ENCODE measurements at places on chromosomes 2 and 18.
A peak's percentile ranks its signal among the peaks of the same experiment; 100 is the strongest.

GRCh38 chr2:88234760-88235159, 64.6 kb downstream of the THNSL2 start:
- no peak for DNase-seq

DNA sequence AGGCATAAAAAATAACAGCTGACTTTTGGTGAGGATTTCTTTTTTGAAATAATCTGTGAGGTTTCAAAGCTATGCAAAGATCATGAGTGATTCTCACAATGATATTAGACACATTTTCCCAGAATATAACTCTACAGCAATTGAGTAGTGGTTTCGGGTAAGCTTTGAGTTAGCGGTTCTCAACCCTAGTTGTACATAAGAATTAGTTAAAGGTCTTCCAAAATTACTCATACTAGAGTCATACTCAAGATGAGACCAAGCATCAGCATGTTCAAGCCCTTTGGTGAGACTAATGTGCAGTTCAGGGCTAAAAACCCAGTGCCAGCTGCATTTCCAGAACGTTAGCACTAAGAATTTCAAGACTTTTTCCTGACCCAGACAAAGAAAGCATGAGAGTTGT, 31.1 kb downstream of the DSG4 start:
- no peak for DNase-seq

- DNase-seq: no peak
These were observed 13.9 kb upstream of the UGP2 start for GRCh38 chr2:63827749-63828148.

DNA sequence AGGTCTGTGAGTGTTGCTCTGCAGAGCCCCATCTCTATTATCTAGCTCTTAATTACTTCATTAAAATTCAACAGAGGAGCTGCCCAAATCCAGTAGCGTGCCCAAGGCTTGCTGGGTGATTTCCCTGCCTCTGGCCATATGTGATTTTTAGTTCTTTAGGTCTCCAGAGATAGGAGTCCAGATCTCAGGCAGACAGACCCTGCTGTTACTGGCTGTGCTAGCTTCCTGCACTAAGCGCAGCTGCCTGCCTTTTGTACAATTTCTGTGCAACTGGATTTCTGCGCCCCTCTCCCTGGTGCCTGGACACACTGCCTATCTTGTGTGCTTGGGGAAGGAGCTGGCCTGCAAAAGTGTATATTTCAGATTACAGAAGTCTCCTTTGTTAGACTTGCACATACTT, 136.5 kb downstream of the TDRD15 start:
- DNase-seq: no peak

GRCh38 chr2:11729362-11730212, 16.8 kb upstream of the LPIN1 start:
- DNase-seq: no peak

GRCh38 chr2:8168022-8168717, 513.7 kb upstream of the ID2 start:
- no peak for DNase-seq

DNA sequence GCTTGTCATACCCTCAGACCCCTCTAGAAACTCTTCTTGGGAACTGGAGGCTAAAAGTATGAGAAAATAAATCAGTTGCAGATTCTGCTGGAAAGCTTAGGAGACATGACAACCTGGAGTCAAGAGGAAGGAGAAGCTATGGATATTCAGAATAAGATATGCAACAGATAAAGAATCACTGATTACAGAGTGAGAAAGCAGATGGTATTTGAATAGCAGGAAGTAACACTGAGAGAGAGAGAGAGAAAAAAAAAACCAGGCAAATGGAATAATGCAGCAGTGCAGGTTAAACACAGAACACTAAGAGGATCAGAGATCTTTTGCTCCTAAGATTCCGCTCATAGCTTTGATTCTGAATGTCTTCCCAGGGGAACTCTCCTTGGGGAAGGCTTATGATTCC, 1284.1 kb upstream of the NXPH2 start:
- DNase-seq: no peak

DNA sequence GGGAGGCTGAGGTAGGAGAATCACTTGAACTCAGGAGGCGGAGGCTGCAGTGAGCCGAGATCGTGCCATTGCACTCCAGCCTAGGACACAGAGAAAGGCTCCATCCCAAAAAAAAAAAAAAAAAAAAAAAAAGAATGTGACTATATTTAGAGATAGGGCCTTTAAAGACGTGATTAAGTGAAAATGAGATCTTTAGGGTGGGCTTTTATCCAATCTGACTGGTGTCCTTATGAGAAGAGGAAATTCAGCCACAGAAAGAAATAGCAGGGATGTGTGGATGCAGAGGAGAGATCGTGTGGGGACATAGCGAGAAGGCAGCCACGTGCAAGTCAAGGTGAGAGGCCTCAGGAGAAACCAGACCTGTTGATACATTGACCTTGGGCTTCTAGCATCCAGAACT, 69.9 kb upstream of the ACSL3 start:
- DNase-seq: no peak

DNA sequence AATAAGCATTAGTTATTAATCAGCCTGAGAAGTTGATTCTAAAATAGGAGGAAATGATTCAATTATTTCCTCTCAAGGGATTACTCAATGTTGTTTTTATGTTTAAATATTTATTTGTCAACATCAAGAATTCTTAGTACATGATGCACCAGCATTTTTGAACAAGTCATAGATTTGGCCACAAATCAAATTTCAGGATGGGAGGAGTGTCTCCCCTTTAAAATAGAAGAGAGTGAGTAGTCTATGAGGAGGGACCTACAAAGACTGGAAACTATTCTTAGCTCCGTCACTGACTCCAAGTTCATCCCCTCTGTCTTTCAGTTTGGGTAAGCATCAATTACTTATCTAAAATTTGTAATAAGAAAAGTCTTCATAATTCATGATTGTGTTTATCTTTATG, 18.6 kb upstream of the IL18R1 start:
- no peak for DNase-seq

DNA sequence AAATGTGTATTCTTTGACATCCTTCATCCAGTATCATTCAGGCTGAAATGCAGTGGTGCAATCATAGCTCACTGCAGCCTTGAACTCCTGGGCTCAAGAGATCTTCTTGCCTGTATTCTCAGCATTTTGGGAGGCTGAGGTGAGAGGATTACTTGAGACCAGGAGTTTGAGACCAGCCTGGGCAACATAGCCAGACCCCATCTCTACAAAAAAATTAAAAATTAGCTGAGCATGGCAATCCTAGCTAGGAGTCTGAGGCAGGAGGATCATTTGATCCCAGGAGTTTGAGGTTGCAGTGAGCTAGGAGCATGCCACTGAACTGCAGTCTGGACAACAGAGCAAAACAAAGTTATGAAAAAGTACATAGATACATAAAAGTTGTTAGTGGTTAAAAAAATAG, 24.1 kb downstream of the SANBR start:
- DNase-seq: no peak

DNA sequence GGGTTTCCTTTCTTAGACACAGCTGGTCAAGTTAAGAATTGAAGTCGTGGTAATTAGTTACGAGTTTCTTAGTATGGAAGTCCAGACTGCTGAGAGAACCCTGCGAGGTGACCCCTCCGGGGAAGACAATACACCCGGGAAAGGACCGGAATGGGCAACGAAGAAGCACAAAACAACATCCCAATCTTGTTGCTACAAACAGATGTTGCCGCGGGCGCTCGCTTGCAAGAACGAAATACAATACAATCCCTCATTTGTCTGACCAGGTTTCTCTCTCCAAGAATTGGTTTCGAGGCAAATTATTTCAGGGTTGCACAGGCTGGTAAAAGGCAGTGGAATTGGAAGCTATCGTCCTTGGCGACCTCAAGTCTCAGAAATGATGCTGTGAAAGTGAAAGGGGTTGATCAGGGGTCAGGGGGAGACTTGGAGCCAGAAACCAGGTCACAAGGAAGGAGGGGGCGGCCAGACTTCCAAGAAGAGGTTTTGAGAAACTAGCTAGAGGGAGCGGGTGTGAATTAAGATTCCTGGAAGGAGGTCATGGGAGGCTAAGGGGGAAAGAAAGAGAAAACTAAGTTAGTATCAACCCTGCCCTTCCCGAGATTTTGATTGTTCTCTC, 401.9 kb downstream of the HRH4 start:
- DNase-seq: peak; percentile 34

DNA sequence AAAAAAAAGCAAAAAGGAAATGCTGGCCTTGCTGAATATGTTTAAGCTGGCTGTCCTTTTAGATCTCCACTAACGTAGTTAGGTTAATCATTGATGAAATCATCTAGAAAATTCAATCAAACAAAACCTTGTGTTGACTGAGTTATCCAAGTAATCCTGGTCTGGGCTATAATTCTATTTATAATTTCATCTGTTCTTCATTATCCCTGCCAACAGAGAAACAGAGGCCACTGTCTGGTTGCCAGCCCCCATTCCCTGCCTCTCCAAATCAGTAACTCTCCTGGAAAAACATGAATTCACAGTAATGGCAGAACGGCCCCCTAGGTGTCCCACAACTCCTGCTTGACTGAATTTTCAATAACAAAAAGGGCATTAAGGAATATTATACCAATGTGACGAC, 24.6 kb downstream of the DOCK10 start:
- no peak for DNase-seq

DNA sequence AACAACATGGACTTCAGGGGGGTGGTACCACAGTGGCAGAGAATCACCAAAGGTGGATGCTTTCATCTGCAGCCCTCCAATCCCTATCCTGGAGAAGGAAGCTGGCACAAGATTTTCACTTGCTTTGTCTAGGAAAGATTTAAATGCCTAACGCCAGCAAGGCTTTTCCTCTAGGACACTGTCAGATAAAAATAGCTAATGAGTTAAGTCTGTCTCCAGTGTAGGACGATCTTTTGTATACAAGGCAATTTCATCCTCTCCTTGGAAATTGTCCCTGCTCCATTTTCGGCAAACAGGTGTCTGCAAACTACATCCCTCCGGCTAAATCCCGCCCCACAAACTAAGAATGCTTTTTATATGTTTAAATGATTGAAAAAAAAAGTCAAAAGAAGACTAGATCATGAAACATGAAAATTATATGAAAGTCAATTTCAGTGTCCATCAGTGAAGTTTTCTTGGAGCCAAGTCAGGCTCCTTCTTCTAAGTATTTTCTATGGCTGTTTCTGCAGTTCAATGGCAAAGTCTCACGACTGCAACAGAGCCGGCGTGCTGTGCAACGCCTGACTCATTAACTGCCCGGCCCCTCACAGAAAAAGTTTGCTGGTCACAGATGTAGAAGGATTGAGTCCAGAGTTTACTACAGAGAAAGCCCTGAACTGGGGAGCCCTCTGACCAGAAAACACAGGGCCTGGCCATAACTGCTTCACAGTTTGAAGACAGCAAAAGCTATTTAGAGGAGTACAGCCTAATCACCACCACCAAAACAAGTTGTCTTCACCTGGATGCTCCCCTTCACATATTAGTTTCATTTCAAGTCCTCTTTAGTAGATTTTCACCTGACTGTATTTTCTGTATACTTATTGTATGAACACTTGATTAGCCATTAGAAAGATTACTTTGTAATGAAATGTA, 52.3 kb downstream of the PIEZO2 start:
- DNase-seq: no peak

DNA sequence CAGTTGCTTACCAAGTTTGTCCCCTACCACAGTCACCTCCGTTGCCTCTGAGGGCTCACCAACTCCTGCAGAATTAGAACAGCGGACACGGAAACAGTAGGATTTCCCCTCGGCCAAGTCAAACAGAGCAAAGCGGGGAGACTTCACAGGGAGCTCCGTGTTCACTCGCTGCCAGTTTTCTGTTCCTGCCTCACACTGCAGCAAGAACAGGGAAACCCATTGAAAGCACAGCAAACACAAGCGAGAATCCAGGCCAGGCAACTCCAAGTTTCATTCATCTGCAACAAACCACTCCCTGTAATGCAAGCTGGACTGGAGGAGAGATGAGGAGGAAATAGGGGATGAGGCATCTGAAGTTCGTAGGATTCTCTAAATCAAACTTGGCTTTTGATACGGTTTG, 84.2 kb downstream of the MYOM1 start:
- no peak for DNase-seq

DNA sequence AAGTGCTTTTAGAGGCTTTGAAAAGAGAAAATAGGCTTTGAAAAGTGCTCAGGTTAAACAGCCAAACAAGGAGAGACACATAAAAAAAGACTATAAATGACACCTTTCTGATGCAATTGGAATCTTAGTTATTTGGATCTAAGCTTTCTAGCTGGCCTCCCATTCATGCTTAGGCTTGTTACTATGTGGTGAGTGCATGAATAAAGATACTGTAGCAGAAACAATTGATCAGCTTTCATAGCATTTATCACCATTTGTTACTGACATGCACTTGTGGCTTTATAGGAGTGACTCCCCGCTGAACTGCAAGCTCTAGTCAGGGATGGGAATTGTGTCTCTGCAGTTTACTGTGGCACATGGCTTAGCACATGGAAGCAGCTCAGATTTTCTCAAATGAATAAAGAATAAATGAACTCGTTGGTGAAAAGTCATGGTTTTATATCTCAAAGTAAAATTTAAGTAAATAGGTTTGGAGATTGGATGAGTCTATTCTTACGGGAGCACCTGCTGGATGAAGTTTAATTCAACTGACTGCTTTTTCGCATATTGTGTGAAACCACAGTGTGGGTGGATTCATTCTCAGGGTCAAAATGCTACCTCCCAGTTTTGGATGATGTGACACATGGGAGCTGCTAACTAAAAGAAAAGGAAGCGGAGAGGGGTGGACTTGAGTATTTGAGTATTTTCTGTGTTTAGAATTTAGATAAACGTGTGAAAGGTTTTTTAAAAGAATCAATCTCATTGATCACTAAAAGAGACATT, 91.1 kb upstream of the NOL4 start:
- no peak for DNase-seq

DNA sequence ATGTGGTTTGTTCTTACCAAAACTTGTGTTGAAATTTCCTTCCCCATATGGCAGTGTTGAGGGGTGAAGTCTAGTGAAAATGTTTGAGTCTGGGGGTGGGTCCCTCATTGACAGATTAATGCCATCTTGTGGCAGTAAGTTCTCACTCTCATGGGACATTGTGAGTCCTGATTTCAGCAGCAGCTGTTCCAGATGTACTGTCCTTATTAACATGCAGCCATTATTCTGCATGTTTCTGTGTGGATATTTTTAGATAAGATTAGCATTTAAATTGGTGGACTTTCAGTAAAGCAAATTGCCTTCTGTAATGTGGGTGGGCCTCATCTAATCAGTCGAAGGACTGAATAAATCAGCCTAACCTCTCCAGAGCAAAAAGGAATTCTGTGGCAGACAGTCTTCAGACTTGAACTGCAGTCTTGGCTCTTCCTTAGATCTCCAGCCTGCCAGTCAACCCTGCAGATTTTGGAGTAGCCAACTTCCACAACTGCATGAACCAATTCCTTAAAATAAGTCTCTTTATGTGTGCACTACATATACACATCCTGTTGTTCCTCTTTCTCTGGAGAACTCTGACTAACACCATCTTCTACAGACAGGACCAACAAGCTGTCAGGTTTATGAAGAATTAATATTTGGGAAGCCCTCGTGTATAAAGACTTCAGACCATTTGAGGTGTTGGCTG, 138.7 kb upstream of the ZNF516 start:
- DNase-seq: no peak

- no peak for DNase-seq
These were observed 84.7 kb upstream of the TMEM200C start for GRCh38 chr18:5979971-5980457.

DNA sequence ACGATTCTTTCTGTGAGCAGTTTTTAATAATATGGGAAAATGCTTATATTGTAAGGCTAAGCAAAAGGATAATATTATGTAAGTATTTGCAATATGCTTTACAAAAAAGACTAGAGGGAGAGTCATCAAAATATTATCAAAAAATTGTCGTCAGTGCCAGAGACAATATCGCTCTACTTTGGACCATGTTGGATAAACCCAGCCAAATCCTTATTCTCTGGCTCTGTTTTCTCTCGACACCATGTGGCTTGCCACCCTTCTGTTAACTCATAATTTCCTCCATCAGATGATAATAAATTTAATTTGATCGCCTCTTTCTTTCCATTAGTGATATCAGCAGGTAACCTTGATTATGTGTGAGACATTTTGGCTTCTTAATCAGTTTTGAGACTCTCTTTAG, 129.9 kb downstream of the CDC42EP3 start:
- DNase-seq: no peak
